ENCODE measurements at places on chromosomes 4 and X.

DNA sequence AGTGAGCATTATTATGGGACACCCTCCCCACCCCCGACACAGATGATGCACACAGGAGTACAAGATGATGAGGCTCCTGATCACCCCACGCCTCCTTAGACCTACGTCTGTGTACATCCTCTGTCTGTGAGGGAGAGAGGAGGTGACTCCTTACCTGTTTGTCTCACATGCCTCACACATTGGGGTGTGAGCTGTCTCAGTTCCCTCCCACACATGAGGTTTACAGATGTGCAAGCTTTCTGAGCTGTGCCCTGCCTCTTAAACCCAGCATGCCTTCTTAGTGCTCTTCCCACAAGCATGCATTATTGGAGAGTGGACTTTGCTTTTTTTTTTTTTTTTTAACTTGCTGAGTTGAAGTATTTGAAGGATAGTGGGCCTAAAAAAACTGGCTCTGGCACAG lies 76.7 kb downstream of the CLCN5 start:
- DNase-seq = no peak

DNA sequence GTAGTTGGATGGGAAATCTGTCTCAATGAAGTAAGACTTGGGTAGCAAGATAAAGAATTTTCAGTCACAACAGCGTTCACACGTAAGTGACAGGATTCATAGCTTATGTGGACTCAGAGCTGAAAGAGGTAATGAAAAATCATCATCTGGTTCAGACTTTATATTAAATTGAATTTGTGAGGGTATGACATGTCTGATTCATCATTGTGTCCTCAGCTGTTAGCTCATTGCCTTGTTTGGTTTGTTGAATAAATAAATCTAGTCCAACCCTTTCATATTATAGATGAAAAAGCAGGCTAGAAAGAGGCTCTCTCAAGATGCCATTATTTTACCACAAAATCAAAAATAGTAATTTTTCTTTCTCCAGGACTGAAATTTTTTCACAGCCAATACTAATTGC lies 2.7 kb upstream of the CYSLTR1 start:
- no peak for DNase-seq

- DNase-seq = no peak
Measured at GRCh38 chr4:81491943-81492342, 20.2 kb upstream of the RASGEF1B start.

- no peak for DNase-seq
Measured at GRCh38 chr4:41044791-41045190, 169.6 kb downstream of the APBB2 start.

DNA sequence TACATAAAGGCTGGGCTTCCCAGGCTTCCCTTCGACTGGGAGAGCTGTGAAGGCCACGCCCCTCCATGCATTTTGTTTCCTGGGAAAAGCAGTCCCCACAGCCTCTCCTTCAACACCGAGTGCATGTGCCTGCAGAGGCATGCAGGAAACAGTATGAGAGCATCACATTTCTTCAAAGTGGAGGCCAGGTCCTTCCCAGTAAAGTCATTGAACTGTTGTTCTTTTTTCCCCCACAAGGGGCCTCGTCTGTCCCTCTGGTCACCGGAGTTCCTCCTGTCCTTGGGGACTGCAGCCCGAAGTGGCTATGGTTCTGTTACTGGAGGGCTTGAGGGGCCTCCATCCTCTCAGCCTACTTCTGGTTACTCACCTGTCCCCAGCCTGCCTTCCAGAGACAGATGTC lies 56.0 kb downstream of the RAI2 start:
- DNase-seq = no peak

DNA sequence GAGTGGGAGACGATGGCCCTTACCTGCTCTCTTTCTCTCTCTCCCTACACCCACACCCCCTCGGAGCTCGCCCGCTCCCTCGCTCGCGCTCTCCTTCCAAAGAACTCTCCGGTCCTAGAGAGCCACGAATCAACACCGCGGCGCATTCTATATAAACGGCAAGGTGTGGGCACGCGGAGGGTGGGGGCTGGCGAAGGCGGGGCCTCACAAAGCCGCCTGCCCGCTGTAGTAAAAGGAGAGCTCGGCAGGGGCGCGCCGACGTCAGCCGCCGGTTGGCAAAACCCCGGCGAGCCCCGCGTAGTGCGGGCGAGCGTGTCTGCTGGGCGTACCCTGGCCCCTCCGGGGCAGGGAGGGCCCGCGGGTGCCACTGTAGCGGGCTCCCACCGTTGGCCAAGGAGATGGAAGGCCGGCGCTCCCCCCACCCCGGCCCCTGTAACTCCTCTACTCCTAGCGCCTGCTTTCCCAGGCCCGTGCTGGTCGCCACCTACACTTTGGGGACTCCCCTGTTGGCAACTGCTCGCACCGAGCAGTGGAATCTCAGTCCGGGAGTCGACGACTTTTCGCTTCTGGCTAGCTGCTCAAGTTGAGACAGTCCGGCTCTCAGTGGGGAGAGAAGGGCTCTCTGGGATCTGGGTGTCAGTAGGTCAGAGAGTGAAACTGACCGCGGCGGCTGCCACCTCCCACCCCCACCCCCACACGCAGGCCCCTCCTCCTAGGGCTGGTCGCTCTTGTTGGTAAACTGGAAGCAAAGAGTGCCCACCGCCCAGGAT lies 325.5 kb upstream of the F9 start:
- peak; percentile 61 for DNase-seq

DNA sequence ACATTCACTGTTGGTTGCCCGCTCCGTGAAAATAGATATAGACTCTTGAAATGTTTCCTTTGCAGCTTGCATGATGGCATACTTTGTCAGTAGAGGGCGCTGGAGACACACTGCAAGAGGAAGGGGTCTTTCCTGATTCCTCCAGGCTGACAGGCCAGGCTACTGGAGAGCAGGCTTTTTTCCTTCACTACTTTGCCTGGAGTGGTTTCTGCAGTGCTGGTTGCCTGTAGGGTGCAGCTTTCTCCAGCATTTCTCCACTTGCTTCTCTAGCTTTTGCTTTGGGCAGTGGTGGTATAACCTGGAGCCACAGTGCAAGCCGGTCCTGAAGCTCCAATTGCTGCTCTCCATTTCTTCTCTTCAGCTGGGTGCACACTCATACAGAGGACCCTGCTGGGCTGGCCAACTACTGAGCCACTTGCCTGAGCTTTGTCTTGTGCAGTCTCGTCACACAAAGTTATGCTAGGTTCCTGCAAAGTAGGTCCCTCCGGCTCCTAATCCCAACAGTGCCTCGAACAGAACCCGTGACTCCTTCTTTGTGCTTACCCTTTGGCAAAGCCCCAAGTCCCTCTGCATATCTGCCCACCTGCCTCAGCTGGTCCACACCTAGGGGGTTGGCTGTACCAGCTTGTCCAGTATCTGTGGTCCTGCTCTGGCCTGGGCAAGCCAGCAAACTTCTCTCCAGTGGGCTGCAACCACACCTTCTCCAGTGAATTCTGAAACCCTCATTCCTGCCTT lies 46.3 kb downstream of the RASSF6 start:
- peak; percentile 68 for DNase-seq

GRCh38 chr4:7506119-7506518 lies 71.4 kb upstream of the PSAPL1 start:
- no peak for DNase-seq

DNA sequence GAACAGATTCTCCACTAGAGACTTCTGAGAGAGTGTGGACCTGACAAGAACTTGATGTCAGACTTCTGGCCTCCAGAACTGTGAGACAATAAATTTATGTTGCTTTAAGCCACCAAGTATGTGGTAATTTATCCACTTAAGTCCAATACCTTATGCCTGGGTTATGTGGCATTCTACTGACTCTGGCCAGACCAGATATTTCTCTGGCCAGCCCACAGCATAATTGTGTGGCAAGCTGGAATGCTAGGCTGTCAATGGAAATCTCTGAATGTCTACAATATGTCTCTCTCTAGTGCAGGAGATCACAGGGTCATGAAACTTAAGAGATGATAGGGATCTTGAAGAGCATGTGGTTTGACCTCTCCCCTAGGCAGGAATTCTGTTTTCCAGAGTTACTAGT lies 251.0 kb downstream of the ZNF674 start:
- no peak for DNase-seq

GRCh38 chr4:119039779-119040178 lies 95.9 kb upstream of the MYOZ2 start:
- DNase-seq = no peak

Measured in SJSA1 (cell line).